Karpas-422 (cell line): ENCODE measurements at places on chromosomes 6 and 20.

GRCh38 chr6:132730560-132730959 lies 16.7 kb upstream of the VNN1 start:
- no peak for DNase-seq

- DNase-seq, result no peak
Measured at GRCh38 chr6:14501240-14501639, 383.7 kb downstream of the CD83 start.

DNA sequence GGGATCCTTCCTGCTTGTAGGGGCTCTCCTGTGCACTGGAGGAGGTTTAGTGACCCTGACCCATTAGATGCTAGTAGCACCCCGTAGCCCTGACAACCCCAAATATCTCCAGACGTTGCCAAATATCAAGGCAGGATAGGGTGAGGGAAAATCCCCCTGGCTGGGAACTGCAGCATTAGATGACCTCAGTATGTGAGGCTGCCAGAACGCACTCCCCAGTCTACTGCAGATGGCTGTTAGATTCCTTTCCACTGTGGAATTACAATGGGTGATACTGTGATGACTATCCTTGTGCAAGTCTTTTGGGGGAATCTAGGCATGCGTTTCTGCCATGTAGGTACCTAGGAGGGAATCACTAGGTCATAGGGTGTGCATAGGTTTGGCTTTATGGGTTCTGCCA lies 226.3 kb upstream of the KCNG1 start:
- no peak for DNase-seq

GRCh38 chr6:14758421-14759081 lies 487.3 kb upstream of the JARID2 start:
- DNase-seq, result no peak

DNA sequence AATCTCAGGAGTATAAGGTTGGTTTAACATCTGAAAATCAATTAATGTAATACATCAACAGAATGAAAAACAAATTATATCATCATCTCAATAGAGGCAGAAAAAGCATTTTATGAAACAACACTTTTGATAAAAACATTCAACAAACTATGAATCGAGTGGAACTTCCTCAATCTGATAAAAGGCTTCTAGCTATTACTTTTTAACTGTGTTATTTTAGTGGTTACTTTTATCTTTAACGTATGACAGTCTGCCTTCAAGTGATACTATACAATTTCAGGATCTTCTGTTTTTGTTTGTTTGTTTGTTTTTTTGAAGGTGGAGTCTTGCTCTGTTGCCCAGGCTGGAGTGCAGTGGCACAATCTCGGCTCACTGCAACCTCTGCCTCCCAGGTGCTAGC lies 73.7 kb downstream of the ZFAND3 start:
- no peak for DNase-seq

DNA sequence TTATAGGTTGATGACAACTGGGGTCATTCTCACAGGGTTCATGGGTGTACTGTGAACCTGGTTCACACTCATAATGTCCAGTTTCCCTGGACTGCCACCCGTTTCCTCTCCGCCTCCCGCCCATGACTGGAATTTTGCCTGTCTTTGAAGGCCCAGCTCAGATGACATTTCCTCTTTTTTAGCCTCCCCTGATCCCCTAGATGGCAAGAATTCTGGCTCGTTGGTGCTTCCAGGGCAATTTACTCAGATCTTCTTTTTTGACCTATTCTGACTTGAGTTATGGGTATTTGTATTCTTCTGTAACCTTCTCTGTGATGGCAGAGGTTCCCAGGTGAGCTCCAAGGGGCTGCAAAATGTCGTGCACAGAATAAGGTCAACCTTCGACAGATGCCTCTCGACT lies 5.7 kb upstream of the CITED2 start:
- DNase-seq, result no peak

DNA sequence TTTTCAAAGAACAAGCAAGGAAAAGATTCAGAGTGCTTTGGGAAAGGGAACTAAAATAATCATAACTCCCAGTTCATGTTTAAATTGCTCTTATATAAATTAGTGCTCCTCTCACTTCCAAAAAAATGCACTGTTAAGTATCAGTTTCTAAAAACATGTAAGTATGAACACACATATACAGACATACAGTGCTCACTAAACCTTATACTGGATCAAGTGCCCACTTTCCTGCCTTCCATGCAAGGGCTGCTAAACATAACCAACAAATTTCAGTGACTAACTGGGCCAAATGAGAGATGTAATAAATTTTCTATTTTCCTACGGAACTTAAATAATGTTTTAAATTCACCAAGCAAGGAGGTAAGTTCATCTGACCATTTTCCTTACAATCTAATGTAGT lies 6.4 kb downstream of the TFAP2A start:
- no peak for DNase-seq

DNA sequence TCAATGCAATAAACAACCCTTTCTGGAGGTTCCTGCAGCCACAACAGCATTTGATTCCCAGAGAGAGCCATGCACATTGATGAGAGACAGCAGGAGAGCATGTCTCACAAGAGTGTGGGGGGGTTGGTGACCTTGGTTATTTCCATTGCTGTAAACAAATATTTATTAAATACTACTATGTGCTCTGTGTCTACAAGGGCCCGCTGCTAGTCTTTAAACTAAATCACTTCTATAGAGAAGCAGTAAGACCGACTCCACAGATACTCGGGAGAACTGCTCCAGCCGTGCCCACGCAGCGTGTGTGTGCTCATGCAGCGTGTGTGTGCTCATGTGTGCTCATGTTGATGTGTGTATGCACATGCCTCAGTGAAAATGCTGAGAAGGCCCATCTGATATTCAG lies 82.7 kb upstream of the TRAF3IP2 start:
- DNase-seq, result no peak
